Stimulated activated CD4-positive, alpha-beta T cell treated with anti-CD3 and anti-CD28 coated beads, Interleukin-2, amount 100 ng/mL, for 4 hours (primary cell): ENCODE measurements at places on chromosomes 5 and 9.

DNA sequence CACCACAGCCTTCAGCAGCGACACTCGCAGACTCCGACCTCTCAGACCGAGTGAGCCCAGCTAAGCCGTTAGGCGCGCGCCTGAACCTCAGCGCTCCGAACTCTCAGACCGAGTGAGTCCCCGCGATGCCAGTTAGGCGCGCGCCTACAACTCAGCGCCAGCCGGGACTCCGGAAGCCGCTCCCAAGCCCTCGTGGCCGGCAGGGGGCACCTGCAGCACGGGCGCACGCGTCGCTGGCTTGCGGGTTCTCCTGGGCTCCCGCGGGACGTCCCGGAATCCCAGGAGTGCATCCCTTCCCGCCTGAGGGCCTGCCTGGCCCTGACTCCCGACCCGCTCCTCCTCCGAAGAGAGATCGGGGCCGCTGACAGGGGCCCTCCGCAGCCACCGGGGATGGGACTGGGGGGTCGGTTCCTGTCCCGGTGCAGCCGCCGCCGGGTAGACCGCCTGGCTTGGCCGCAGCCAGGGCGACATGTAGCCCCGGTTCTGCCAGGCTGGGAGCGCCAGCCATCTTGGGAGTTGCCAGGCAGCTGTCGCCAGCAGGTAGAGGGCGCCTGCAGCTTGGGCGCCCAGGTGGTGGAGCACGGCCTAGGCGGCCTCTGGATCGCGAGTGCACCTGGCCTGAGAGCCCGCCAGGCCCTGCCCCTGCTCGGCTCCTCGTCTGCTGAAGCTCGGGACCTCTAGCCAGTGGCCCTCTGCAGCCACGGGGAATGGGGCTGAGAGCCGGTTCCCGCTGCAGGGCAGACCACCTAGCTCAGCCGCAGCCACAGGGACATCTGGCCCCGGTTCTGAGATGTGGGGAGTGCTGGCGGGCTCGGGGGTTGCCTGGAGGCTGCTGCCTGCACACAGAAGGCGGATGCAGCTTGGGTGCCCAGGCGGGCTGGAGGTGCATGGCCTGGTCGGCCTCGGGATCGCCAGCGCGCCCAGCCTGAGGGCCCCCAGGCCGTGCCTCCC is at the start of gene ANKRD18A:
Gene ANKRD18A, minus strand, starts transcription at position 114 of the 951 bp plus-strand sequence. CDS start 311 bp downstream, outside the sequence.
- DNase-seq, result peak; percentile 55

DNA sequence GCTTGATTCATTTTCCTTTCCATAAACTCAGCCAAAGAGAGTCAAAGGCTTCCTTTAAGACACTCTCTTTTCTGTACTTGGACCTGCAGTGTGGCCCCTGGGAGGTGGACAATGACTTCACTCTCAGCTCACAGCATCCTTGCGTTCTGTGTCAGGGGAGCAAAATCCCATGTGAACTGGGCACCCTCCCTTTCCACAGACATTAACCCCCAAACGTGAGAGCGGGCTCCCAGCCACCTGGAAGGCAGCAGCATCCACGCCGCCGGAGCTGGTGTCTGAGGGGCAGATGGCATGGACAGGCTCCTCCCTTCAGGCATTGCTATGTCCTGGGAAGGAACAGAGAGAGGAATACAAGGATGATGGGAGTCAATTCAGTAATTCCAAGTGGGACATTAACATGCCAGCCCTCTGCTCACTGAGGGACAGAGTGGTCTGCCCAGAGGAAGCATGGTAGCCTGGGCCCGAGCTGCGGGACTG is 39.5 kb downstream of the TRIP13 start:
- no peak for DNase-seq

DNA sequence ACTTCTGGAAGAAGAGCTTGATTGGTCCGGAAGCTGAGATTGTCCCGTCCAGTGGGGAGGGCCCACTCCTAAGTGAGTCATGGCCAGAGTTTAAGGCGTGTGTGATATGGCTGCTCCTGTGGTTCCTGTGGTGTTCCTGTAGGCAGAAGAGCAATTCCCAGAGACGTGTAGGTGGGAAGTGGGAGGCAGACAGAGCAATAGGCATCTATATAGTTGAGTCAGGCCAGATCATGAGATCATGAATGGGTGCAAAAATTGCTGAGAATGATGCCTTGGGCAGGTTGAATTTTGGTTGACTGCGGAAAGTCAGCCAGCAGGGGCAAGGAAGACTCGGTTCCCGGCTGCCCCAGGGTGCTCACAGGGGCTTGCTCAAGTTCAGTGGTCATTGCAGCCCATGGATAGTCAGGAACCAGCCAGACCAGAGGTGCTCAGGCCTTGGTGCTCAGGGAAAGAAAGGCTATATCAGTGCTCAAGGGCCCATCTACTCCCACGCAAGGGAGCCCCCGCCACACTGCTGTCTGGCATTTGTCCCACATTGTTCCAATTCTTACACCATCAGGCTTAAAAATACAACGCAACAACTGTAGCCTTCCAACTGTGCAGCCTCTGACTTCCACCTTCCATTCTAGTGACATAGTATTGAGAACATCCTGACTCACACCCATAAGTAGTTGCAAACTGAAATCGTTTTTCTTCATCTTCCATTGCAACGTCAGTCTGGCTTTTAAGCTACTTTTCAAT is 21.0 kb upstream of the GSN start:
- no peak for DNase-seq

GRCh38 chr5:135229679-135230132 is 169.3 kb downstream of the MACROH2A1 start:
- no peak for DNase-seq

DNA sequence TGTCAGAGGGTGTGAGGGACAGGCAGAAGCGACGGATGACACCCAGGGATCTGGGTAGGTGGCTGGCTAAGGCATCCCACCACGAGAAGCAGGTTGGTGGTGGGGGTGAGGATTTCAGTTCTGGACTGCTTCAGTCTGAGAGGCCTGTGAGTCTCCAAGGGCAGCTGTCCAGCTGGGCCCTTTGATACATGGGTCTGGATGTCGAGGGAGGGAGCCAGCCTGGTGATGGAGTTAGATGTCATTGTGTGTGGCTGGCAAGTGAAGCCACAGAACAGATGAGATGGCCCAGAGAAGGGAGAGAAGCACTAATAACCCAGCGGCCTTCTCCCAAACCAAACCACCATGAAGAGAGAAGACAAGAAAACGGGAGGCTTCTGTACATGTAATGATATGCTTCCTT is 11.1 kb downstream of the MED27 start:
- DNase-seq, result no peak

DNA sequence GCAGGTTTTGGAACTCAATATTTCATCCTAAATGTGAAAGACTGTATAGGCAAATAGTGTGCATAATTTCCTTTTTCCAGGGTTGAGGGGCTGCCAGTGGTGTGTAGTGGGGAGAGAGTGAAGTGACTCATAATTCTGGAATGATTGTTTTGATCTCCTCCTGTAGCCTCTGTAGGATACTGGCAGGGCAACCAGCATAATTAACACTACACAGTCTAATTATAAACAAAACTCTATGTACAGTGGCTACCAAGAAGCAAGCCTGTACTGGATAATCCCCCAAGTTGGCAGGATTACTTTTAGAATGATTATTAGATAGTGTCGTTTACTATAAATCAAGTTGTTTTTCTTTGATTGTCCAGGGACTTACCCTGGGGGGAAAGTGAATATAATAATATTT is 32.2 kb downstream of the LNPEP start:
- no peak for DNase-seq

DNA sequence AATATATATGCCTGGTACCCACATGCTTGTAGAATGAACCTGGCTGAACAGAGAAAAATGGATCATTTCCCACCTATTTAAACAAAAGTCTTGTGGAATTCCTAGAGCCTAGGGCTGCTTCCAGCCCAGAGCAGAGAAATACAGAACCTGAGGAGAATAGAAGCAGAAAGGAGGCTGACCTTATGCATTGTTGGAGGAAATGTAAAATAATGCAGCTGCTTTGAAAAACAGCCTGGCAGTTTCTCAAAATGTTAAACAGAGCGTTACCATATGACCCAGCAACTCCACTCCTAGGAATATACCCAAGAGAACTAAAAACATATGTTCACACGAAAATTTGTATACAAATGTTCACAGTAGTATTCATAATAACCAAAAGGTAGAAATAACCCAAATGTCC is 15.1 kb downstream of the MAPKAP1 start:
- no peak for DNase-seq

- DNase-seq, result no peak
Observed at GRCh38 chr5:89309268-89309667, 426.3 kb upstream of the MEF2C start.

DNA sequence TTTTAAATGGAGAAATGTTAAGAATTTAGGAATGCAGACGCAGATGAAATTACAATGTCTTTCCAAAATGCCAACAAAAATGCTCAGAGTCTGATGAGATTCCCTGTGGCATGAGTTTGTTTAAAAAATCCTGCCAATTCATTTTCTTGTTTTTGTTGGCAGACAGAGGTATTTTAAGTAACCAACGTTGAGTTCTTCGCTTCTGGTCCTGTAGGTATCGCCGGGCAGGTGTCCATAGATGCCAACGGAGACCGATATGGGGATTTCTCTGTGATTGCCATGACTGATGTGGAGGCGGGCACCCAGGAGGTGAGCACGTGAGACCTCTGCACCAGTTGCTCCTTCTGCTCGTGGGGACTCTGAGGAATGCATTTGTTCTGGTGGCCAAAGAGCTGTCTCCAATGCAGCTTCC is 69.4 kb downstream of the NPR3 start:
- DNase-seq, result no peak

DNA sequence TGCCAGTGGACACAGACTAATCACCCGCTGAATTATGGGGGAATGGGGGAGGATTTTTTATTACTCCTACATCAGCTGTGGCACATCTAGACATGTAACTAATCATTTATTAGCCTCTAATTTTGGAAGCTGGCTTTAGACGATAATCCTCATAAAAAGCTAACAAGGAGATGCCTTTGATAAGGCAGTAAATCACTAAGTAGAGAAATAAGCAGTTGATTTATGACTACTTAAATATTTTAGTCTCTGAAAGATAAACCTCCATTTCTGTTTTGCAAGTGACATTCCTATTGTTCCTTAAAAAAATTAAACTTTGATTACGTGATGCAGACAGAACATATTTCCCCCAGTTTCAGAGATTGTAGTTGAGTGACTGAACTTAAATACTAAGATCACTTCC is 206.4 kb upstream of the CDKN2B start:
- no peak for DNase-seq

GRCh38 chr5:82804155-82804690 is 273.0 kb downstream of the TMEM167A start:
- no peak for DNase-seq

GRCh38 chr9:34777666-34778065 is 67.7 kb upstream of the CCL21 start:
- DNase-seq, result no peak

DNA sequence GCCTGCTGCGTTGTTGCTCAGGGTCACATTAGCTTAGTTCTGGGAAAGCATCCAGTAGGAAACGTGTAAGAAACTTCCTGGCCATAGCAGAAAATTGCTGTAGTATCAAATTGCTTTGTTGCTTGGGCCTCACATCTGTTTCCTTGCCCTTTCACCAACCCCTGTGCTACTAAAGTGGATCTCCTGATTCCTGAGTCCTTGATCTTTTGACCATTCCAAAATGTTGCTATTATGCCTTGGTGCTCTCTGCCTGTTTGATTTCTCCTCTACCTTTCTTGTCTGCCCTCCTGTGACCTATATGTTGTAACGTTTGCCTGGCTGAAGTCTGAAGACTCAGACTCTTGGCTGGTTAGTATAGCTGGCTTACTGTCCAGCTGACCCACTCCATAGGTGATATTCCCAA is 350.5 kb downstream of the ADGRV1 start:
- DNase-seq, result no peak

DNA sequence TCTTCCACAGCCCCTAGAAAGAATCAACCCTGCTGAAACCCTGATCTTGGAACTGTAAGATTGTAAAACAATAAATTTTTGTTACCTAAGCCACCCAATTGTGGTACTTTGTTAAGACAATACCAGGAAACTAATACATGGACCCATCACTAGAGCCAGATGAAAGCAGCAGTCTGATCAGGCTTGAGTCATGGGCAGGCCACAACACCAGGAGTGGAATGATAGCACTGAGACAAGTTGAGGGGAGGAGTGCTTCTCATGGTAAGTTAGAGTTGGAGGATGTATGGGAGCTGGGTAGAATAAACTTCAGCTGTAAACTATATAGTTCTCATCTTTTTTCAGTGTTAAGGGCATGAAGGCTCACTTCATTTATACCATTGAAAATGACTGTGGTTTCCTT is 164.4 kb upstream of the OR13F1 start:
- no peak for DNase-seq

- no peak for DNase-seq
Observed at GRCh38 chr5:124544366-124545055, 201.9 kb downstream of the ZNF608 start.

DNA sequence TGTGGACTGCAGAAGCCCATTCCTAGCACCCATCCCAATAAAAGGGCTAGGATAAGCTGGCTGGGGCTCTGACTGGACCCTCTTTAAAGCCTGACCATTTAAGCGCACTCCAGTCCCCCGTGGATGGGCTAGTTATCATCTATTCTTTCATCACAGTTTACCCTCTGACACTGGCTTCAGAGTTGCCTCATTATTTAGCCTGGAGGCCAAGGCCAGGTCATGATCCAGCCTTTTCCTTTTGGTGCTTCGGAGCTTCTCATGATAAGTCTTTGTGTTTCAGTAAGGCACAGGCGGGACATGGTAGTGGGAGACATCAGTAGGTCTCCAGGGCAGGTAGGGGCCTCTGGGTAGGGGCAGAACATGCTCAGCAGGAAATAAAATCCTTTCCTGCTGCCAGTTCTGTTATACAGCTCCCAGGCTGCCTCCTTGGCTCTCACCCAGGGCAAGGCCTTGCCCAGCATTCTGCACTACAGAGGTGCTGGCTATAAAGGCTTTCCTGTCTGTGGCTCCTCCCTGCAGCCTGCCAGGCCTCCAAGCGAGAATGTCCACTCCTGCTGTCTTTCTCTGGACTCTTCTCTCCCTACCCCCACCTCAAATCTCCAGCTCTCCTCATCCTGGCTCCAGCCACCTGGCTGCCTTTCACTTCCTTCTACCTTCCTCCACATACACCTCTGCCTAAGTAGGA is 128.8 kb downstream of the FSTL4 start:
- no peak for DNase-seq

GRCh38 chr5:141725891-141726290 is 43.9 kb upstream of the ARAP3 start:
- no peak for DNase-seq

DNA sequence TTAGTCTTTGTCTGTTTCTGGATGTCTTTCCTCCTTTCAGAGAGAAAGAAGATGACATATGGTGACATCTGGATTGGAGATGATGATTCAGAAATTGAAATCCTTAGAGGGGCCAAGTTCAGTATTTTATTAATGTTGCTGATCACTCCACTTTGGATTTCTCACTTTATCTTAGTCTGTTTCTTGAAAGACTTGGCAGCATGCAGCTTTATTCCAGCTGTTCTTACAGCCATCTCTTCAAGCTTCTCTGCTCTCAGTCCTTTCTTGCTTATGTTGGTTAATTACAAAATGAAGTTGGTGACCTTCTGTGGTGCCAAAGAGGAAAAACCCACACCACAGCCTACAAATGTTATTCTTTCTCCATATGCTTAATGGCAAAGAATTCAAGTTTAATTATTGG is 62.1 kb downstream of the SNCAIP start:
- DNase-seq, result no peak

- no peak for DNase-seq
Observed at GRCh38 chr5:131524431-131524830, 110.6 kb downstream of the RAPGEF6 start.
